ENCODE measurements at places on chromosomes 2 and 18.

- DNase-seq, result no peak
Observed at GRCh38 chr18:63887424-63887823, at the start of gene SERPINB2. TSS of gene SERPINB2 (plus strand) at chr18:63887705. CDS start at chr18:63891445, 3,740 bp downstream.

DNA sequence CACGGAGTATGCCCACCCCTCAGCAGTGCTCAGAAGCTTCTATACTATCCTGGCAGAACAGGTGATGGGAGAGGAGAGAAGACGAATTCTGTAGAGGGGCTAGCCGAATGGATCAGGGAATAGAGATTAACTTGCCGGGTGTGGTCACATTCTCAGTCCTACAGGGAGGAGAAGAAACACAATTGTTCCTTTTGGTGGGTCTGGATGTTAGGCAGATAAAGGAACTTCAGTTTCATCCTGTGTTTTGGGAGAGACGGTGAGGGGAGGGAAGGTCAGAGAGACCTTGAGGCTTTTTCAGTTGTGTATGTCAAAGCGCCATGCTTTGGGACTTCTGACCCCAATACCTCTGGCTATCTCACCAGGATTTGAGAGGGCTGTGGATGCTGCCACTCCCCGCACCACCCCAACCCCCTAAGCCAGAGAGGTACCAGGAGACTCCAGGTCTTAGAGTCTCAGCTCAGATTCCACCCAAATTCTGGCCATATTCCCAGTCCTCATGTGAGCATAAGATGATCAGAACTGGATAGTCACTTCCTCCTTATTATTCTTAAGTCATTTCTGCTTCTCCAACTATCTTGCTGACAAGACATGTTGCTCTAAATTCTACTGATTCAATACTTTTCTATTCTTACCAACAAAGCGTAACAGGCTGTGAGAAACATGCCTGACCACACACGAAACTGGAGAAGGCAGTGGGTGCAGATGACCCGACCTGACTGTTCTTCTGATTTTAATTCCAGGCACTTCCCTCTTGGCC, 2.3 kb upstream of the TMEM37 start:
- no peak for DNase-seq

GRCh38 chr2:207126724-207127308, 38.9 kb downstream of the KLF7 start:
- DNase-seq, result no peak

- no peak for DNase-seq
Observed at GRCh38 chr18:58005011-58005410, 39.0 kb upstream of the NEDD4L start.

GRCh38 chr18:40917056-40917455, 1038.0 kb upstream of the PIK3C3 start:
- DNase-seq, result no peak

- DNase-seq, result no peak
Observed at GRCh38 chr2:197838579-197838978, 34.2 kb downstream of the PLCL1 start.

- DNase-seq, result no peak
Observed at GRCh38 chr18:80231616-80232015, 15.7 kb downstream of the PARD6G start.

GRCh38 chr2:95329891-95330793, 33.0 kb downstream of the KCNIP3 start:
- DNase-seq, result no peak

DNA sequence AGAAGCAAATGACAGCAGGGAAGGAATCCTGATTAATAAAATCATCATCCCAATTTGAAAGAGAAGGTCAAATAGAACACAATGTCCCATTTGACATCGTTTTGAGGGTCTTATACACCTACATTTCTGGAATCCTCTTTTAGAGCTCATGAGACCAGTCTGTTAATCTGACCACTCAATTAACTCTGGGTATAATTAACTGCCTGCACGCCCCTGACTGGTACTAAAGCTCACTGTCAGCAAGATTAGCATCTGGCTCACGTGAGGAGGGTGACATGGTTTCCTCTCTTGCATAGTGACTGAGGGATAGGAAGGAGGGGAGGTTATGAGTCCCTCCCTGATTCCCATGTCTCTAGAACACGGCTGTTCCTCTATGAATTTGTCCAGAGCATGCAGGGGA, 124.3 kb downstream of the ICOS start:
- DNase-seq, result no peak

GRCh38 chr2:210523650-210524289, 32.6 kb upstream of the CPS1 start:
- DNase-seq, result no peak

GRCh38 chr2:120441744-120442471, 96.0 kb downstream of the INHBB start:
- DNase-seq, result no peak

DNA sequence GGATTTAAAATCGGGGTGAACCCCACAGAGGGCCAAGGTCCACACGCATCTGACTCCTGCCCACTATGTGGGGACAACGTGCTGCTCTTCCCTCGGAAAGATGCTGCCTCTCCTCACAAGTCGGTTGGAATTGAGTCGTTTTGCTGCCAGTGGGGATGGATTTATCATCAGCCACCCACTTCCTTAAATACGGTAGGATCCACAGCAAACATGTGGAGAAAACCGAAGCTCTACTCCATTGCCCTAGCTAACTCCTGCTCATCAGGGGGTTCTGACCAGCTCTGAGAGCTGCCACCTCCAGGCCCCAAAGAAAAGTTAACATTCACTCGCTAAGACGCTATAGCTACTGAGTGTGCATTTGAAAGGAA, 80.9 kb downstream of the CHRNA1 start:
- DNase-seq, result peak; percentile 41

DNA sequence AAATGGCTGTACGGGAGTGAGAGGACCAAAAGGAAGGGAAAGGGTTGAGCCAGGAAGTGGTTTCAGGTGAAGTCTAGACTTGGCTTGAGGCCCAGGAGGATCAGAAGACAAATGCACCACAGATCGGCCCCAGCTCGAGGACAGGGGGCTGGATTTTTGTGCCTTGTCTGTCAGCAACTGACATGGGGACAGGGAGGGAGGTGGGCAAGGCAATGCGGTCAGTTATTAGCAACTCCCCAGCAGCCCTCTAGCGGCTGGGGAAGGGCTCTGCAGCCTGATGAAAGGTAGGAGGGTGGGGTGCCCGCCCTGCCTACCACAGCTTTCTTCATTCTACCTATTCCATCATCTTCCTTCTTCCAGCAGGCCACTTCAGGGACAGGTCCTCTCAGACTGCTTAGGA, 50.0 kb downstream of the CPO start:
- DNase-seq, result peak; percentile 2

DNA sequence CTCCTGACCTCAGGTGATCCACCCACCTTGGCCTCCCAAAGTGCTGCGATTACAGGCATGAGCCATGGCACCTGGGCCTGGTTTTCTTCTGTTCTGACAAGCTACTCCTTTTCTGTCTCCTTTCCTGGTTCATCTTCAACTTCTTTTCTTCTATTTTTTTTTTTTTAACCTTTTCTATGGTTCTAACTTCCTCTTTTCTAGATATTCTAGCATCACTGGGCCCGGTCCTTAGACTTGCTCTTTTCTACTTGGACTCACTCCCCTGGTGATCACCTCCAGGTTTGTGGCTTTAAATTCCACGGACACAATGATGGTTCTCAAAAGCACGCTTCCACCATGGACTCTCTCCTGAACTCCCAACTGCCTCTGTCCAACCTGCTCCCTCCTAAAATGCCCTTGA, 2.0 kb downstream of the EIF2AK2 start:
- no peak for DNase-seq

DNA sequence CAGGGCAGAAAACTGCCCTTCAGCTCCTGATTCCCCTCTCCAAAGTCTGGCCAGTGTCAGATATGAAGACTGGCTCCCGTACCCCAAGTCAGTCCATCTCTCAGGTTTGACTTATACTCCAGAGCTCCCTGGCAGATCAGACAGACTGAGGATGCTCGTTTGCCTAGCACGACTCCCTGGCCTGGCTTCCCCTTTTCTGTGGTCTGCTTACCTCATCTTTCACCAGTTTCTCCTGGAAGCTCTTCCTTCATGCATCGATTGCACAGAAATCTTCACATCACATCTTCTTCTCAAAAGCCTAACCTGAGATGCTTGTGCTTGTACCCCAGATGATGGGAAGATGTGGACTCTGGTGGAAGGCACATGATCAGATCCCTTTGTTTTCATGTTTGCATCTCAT, 387.9 kb upstream of the POU3F3 start:
- DNase-seq, result no peak

DNA sequence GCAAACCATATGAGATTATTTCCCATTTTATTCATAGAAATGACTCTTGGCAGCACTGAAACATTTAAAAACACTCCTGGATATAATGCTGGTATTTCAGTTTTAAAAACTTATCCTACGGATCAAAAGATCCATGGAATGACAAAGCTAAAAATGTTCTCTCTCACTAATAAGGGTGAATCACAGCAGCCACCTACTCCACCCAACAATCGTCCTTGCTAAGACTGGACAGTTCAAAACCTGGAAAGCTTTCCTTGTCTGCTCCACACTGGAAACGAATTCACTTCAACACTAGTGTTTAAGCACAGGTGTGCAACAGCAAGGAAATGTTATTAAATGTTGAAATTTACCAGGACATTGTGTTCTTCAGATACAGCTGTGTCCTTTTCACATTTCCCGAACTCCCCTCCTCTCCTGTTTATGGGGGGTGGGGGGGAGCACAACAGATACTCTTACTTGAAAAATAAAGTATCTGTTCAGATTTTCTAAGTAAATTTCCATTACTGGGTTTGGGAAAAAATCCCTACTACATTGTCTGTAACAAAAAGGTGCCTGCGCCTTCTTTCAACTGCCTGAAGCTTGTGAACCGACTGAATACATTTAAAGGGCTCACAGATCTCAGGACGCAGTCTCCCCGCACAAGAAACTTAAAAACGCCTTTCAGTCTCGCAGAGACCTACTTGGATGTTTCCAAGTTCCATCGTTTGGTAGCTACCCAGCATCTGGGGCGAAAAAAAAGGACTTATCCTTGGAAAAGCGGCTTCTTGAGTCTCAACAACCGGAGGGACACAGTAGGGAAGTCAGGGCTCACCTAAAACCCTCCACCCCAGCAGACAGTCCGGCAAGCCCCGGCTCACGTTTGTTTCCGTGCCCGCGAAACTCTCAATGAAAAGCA, 1.3 kb downstream of the YWHAQ start:
- DNase-seq, result no peak

GRCh38 chr2:106098081-106098480, 96.0 kb downstream of the UXS1 start:
- DNase-seq, result peak; percentile 40

GRCh38 chr2:71524476-71524875, 71.1 kb downstream of the DYSF start:
- DNase-seq, result no peak

GRCh38 chr2:108634576-108635160, 84.6 kb upstream of the RANBP2 start:
- no peak for DNase-seq

DNA sequence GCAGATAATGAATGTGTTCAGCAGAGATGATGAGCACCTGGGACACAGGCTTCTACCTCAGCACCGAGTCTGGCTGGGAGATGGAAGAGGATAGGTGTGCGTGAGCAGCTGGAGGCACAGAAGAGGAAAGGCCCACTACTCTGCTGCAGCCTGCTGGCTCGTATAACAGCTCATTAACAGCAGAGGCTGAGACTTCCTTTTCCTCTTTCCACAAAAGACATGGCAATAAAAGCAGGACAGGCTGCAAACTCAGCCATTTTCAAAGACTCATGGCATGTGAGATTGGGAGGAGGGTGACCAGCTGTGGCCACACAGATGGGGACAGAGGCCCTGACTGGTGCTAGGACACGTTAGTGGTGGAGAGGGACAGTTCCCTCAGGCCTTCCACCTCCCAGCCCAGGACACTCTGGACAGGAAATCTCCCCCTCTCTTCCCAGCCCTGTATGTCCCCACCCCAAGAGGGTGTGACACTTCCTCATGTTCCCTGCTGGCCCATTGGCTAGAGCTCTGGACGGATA, 60.3 kb downstream of the CACNB4 start:
- no peak for DNase-seq

DNA sequence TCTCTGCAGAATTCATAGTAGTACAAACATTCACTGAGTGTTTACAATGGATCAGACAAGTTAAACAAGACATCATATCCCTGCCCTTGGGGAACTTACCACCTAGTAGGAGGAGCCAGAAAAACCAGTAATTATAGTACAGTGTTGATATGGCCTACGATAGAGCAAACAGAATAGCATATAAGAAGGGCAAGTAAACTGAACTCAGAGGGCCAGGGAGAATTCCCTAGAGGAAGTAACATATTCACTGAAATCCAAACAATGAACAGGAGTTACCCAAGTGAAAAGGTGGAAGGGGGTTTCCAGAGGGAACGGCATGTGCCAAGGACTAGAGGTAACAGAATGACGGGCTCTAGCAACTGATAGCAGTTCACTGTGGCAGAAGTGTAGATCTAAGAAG, 34.1 kb downstream of the NHEJ1 start:
- DNase-seq, result no peak

DNA sequence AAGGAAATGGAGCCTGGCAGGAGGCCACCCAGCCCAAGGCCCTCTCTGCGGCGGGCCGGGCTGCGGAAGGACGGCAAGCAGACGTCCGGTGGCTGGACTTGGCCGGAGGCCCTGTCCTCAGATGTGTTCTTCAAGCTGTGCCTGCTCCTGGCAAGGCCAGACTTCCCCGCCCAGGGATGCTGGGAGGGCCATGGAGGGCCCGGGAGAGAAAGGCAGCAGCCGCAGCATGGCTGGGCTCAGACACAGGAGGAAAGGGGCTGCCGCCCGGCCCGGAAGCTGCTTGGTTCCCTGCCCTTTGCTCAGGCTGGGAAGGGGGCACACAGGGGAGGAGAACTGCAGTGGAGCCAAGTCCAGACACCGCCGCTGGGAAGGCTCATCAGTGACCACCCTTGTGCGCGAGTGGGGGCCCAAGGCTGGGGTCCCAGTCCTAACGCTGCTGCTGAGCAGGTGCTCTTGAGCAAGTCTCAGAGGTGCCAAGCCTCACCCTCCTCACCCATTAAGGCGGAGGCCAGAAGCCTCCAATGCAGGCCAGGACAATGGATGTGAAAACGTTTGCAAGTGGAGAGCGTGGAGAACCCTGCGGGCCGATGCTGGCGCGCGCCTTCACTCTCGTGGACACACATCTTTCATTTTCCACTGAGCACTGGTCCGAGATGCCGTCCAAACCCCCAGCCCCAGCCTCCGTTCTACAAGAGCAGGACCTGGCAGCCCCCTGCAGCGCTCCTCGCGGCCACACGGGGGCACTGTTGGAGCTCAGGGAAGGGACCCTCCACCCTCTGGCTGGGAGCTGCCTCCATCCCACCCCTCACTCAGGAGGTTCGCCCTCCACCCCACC, 7.9 kb downstream of the CROCC2 start:
- DNase-seq, result peak; percentile 50

GRCh38 chr2:62504657-62505056, 1.3 kb downstream of the TMEM17 start:
- DNase-seq, result no peak

- no peak for DNase-seq
Observed at GRCh38 chr2:20491739-20492531, 45.1 kb downstream of the RHOB start.

DNA sequence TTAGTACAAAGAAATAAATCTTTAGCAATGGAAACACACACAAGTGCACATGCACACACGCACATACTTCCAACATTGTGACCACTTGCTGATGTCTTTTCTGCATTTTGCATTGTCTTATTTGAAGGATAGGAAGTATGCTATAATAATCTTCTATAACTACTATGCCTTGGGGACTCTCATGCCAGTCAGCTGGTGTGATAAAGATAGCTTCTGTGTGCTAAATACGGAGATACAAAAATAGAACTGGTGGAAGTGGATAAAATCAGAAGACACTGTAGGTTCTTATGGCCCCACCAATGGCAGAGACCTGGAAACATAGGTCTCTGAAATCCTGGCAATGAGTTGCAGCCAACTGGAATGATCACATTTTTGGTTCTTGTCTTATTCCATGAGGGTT, 31.5 kb upstream of the RASGRP3 start:
- DNase-seq, result no peak

Measured in CD4-positive, alpha-beta T cell treated with Interleukin-12 subunit alpha and Interleukin-12 subunit beta, for 1 hour (primary cell).